Fibroblast of gingiva (primary cell): ENCODE measurements at places on chromosomes 1 and 21.

DNA sequence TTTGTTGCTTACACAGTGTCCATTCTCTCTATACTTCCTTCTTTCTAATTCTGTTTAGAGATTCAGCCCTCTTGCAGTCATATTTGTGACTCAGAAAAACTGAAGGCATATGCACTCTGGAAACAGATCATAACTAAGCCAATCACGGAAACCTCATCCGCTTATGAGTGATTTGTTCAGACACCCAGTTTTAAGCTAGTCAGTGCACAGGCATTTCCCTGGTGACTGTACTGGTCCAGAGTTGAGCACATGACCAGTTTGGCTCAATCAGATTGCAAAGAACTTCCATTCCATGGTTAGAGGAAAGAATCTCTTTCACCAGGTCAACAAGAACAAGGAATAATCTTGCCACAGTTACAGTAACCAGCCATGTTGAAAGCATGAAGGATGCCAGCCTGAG lies 69.2 kb upstream of the SGIP1 start:
- DNase-seq: peak; percentile 90

GRCh38 chr21:16678429-16679160 lies 834.2 kb upstream of the CXADR start:
- DNase-seq: no peak

- no peak for DNase-seq
These were observed 64.8 kb upstream of the GNG4 start for GRCh38 chr1:235714205-235714897.

- DNase-seq: no peak
These were observed 278.5 kb downstream of the MRPL39 start for GRCh38 chr21:25328736-25329135.

- DNase-seq: no peak
These were observed 96.8 kb upstream of the C1orf21 start for GRCh38 chr1:184289825-184290550.

GRCh38 chr1:29521438-29521715 lies 285.1 kb downstream of the PTPRU start:
- DNase-seq: no peak

- DNase-seq: no peak
These were observed 161.2 kb downstream of the NTMT2 start for GRCh38 chr1:170306948-170307347.

DNA sequence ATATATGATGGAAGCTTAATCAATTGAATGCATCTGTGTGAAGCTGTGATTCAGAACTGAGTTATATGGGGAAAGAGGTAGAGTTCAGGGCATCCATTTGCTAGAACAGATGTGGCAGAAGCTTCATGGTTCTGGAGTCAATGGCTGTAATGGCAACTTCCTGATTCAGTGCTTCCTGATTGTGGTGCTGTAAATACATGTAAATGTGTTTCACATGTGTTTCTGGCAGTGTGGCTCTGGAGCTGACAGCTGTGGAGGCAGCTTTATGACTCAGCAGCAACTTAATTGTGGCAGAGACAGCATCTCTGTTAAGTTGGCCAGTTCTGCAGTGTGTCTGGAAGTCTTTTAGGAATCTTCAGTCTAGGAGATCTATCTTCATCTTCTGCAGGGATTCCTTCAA lies 226.6 kb upstream of the ZRANB2 start:
- peak; percentile 85 for DNase-seq

- no peak for DNase-seq
These were observed 240.9 kb upstream of the CAMK1G start for GRCh38 chr1:209342441-209343175.

- no peak for DNase-seq
These were observed 47.0 kb upstream of the SLC2A1 start for GRCh38 chr1:43005460-43006361.

DNA sequence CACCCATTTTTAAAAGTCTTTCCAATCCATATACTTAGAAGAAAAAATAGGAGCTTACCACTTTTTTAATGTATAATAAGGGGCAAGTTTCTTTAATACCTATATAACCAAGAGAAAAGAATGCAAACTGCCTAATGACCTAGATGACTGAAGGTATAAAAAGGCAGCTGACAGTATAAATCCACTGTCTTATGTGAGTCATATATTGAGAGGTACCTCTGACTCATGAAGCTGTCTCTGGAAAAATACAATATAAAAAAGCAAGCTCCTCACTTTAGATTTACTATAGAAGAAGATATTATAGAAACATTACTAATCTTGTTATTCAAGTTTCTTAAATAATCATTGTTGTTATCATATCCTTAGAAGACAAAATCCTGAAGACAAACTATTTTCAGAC lies 144.2 kb downstream of the VAV3 start:
- DNase-seq: no peak

DNA sequence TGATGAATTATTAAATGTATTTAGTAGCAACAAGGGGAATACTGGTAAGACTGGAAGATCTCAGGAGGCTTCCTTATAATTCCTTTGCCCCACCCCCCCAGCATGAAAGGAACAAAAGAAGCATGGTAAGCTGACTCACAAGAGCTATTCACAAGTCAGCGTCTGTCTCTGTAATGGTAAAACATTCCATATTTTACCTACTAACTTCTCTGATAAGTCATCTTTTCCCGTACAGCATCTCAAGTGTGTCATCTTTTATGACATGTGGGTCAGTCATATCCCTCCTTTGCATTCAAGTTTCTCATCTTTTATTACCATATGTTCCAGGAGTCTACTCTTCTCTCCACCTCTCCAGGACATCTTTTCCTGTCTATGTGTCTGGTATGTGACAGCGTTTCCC lies 241.3 kb downstream of the PLA2G4A start:
- DNase-seq: no peak

GRCh38 chr1:54601730-54602129 lies 21.6 kb downstream of the FAM151A start:
- no peak for DNase-seq

GRCh38 chr1:30147188-30147587 lies 576.2 kb downstream of the MATN1 start:
- no peak for DNase-seq

DNA sequence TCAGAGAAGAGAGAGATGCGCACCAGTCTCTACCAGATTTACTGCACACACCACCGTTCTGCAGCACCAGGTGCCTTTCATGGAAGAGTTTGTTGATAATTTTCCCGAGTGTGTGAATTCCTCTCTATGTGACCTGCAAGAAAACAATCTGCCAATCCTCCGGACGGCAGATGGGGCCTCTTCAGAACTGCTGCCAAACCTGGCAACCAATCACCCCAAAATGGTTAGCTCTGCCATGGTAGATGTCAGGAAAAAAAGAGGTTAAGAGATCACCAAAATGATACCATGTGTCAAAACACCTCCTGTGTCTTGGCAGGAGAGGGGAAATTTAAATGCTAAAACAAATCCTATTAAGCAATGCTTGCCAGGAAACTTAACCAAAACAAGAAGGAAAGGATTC lies 96.5 kb downstream of the DAB1 start:
- no peak for DNase-seq

GRCh38 chr1:55826381-55827080 lies 611.4 kb upstream of the USP24 start:
- DNase-seq: peak; percentile 60

DNA sequence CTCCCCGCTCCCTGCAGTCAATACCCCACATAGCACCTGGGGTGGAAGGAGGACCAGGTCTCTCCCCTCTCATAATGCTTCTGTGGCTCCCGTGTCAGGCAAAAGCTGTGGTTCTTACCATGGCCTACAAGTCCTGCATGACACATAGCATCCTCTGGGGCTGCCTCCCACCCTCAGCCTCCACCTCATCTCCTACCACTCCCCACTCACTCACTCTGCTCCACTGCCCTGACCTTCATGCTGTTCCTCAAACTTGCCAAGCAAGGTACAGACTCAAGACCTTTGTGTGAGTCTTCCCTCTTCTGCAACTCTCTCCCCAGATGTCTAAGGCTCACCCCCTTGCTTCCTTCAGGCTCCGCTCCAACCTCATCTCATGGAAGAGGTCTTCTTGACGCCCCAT lies 28.0 kb upstream of the VANGL1 start:
- DNase-seq: no peak

DNA sequence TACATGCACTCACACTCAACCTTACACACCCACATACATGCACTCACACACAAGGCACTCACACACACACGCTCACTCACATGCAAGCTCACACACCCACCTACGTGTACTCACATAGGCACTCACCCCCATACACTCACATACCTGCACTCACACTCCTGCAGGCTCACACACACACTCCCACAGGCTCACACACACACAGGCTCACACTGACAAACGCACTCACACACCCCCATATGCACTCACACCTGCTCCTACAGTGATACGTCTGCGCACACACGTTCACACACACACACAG lies 19.1 kb upstream of the TMEM52 start:
- no peak for DNase-seq

GRCh38 chr1:5933676-5934057 lies 58.6 kb downstream of the NPHP4 start:
- peak; percentile 80 for DNase-seq

GRCh38 chr1:185317886-185318310 lies 855 bp upstream of the IVNS1ABP start:
- no peak for DNase-seq

- DNase-seq: no peak
These were observed 12.7 kb downstream of the TPM3 start for GRCh38 chr1:154178911-154179811.

DNA sequence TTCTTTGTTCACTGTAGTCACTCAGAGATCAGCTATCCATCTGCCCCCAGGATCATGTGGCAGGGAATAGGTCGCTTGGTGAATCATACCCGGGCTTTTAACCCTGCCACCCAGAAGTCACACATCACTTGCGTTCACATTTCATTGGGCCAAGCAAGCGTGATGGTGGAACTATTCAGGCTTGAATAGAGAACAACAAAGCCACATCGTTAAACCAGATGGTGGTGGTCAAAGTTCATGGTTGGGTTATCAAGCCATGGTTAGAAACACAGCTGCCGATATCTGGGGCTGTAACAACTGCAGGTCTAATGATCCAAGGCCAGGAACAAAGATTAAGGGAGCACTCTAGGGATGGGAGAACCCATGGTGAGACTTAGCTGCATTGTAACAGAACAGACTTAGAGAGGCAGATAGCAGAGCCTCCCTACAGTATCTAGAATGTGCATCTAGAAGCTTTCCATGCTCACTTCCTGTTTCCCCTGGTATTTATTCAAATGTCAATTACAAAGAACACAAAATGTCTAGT lies 40.0 kb upstream of the PTPRC start:
- no peak for DNase-seq

- DNase-seq: no peak
These were observed 26.8 kb upstream of the CD1D start for GRCh38 chr1:158153746-158154444.

DNA sequence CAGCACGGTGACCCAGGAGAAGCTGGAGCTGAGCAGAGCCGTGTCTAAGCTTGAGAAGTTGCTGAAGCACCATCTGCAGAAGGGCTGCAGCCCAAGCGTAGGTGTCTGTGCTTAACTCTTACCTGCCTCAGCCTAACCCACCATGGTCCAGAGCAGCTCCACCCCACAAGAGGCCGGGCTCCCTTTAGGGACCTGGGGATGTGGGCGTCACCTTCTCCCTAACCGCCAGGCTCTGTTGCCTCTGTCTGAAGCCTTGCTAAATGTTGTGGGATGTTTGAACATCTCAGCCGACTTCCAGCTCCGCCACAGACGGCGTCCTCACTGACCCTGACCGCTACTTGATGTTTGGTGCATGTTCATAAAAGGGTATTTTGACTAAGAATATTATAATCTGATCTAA lies 20.4 kb upstream of the DIP2A start:
- DNase-seq: no peak

GRCh38 chr1:184197831-184198230 lies 146.3 kb downstream of the TSEN15 start:
- DNase-seq: no peak

DNA sequence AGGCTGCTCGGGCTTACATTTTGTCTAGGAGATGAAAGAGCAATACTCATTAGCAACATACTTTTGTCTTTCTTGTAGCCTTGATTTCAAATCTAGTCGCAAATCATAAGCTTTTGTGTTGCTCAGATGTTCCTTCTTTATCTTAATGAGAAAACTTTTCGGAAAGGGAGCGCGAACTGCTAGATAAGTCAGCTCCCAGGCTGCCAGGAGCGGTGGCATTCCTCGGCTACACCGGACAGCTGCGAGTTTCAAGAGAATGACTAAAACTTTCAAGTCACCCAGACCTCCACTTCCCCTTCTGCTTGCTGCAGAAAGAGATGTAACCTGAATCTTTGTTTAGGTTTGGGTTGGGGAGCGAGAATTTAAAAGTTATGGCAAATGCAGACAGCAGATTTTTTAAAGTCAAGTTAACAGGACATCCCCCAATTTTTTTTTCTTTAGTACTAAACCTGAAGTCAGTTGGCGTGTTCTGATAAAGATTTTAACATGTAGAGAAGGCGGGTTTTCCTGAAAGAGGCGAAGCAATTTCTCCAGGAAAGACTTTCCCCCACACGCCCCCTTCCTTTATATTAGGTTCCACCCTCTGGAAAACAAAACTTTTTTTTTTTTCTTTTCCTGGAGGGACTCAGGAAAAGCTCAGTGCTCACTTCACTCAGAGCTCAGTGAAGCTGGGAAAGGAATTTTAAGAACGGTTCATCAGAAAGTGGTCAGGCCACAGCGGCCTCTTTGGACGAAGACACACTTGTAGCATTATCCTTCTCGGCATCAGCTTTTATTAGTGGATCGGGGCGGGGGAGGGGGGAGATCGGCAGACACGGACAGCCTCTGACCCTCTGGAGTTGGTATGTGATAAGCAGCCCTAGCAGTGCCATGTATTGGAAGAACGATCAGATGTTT lies at the start of gene LHX8:
Gene LHX8 (plus strand): TSS at position 639 of the 897 bp plus-strand sequence. CDS start 2,227 bp downstream, outside the sequence.
- peak; percentile 94 for DNase-seq

- peak; percentile 24 for DNase-seq
These were observed 81.8 kb downstream of the PBX1 start for GRCh38 chr1:164640686-164641352.

- DNase-seq: no peak
These were observed 58.9 kb downstream of the MAP3K7CL start for GRCh38 chr21:29189353-29189752.

GRCh38 chr1:42730988-42731387 lies 9.0 kb downstream of the CLDN19 start:
- no peak for DNase-seq

- no peak for DNase-seq
These were observed 59.0 kb downstream of the HIVEP3 start for GRCh38 chr1:41859686-41860085.

DNA sequence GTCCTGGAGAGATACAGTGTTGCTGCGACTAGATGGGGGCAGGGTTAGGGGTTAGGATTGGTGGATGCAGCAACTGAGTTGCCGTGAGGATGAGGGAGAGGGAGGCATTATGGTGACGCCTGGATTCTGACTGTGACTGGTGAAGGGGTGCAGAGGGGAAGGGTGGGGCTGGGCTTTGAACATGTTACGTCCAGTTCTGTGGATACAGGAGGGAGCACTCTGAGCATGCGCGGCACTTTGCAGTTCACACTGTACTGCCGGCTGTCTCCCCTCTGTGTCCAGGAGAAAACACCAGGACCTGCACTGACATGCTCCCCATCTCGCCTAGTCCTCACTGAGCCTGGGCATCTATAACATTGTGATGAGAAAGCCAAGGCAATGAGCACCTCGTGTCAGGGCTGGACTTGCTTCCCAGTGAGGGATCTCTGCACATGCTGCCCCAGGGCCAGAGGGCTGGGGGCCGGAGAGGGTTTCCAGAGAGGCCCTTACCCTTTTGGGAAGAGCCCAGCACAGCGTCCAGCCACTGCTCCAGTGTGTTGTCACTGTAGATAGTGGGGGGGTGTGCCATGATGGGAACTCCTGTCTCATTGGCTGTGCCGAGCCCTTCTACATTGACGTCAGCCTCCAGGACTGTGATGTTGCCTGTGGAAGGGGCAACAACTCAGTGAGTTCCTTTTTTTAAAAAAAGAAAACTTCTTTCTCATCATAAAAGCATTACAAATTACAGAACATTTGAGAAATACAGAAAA lies 7.6 kb downstream of the FAM151A start:
- no peak for DNase-seq

GRCh38 chr1:47830641-47831333 lies 166.4 kb downstream of the TRABD2B start:
- DNase-seq: no peak
